ENCODE measurements at places on chromosomes 11 and 22.

DNA sequence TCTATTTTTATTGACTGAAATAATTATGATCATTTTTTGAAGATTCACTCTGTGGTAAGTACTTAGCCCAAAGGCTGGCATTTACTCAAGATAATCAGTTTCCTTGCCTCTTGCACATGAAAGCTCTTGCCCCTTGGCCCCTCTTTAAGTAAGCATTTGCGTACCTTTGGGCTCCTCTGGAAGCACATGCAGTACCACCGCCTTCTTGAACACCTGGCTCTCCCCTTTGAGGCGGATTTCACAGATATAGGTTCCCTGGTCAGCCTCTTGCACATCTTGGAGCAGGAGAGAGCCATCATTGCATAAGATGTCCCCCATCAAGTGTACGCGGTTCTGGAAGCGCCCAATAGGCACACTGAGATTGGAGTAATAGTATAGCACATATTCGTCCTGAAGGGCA is 14.5 kb downstream of the JAML start:
- no peak for DNase-seq

DNA sequence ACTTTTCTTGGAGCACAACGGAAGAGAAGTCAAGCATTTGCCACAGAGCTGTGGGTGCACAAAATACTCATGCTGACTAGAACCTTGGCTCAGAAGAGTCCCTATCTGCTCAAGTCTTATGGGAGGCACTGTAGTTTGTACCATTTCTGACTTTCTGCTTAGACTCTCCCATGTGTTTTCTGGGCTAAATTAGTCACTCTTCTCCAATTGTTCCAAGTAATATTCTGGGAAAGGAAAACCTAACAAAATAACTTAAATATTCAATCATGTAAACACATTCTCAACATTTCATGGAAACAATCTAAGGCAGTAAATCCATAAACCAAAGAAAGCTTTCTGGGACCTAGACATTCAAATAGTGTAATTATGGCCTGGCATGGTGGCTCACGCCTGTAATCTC is 220.7 kb downstream of the SWAP70 start:
- no peak for DNase-seq

DNA sequence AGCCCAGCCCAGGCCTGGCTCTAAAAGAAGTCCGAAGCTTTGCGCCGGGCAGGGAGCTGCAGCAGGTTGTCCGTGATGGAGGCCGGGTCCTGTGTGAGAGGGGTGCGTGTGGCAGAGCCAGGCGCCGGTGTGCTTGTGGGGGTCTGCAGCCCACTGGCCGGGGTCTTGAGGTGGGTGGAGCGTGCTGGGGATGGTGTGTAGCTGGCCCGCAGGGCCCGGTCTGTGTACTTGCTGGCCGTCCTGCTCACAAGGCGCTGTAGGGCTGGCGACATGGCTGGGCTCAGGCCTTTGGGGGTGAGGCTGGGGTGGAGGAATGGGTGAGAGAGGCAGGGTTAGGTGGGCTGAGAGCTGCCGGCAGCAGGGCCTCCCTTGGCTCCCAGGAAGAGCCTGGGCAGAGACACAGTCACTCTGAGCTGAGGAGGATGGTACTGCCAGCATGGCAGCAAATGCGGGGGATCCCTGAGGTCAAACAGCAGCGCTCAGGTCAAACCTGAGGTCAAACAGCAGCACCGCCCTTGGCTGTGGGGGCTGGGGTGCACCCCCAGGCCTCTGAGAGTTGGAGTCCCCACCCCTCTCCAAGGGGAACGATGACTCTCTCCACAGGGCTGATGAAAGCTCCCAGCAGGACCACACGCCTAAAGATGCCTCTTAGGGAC is 3.2 kb downstream of the TSSK2 start:
- DNase-seq = no peak

- no peak for DNase-seq
These were observed 252.6 kb upstream of the B3GAT1 start for GRCh38 chr11:134664447-134665187.

GRCh38 chr11:117145393-117145761 is 1.3 kb downstream of the PAFAH1B2 start:
- no peak for DNase-seq

GRCh38 chr11:74468936-74469335 is 1.6 kb upstream of the KCNE3 start:
- DNase-seq = no peak

- no peak for DNase-seq
These were observed 1.7 kb downstream of the ZBTB16 start for GRCh38 chr11:114061048-114061680.

- no peak for DNase-seq
These were observed 941.3 kb downstream of the NTM start for GRCh38 chr11:132311703-132312102.

- DNase-seq = no peak
These were observed 62.6 kb downstream of the FLI1 start for GRCh38 chr11:128756469-128756868.

DNA sequence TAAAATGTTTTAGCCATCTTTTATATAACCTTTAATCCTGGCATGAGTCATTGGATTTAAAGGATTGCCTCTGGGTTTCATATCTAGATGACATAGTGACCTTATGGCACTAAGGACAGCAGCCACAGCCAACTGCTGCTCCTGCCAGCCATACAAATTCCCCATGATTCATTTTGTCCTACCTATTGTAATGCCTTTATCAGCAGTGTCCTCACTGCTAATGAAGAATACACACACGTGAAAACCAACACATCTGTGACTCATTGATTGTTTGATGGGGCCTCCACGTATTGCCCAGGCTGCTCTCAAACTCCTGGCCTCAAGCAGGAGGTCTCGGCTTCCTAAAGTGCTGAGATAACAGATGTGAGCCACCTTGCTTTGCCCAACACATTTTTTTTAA is 1.8 kb downstream of the LDHAL6A start:
- no peak for DNase-seq

- DNase-seq = no peak
These were observed 255.2 kb upstream of the ZC3H12C start for GRCh38 chr11:109838026-109838425.

- DNase-seq = no peak
These were observed 80.3 kb downstream of the ETS1 start for GRCh38 chr11:128506999-128507611.

- DNase-seq = no peak
These were observed 67.6 kb downstream of the BLID start for GRCh38 chr11:122048401-122048800.

- no peak for DNase-seq
These were observed 115.6 kb downstream of the SGSM3 start for GRCh38 chr22:40485813-40486667.

- DNase-seq = no peak
These were observed 4.4 kb downstream of the ARRB1 start for GRCh38 chr11:75346912-75347647.

DNA sequence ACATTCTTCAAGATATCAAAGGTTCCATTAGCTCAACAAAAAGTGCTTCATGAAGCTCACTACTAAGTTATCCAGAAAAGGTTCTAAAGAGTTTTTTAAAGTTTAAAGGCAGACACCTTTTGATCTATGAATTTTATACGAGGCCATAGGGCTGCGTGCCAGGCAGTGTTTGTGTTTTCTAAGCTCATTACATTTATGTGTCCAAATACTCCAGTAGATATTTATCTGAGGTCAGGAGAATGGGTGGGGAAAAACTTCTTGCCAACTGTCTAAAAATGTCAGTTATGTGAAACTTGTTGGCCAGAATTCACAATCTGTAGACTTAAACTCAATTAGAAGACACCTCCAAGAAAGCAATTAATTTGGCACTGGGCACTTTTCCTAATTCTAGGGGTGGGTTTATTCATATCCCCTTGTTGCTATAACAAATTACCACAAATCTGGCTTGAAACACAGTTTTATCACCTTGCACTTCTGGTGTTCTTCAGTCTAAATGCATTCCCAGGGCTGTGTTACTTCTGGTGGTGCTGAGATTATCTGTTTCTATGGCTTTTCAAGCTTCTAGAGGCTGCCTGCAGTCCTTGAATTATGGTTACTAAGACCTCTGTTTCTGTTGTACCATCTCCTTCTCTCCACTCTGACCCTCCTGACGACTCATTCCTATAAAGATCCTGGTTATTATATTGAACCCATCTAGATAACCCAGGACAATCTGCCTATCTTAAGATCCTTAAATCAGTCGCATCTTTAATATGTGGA is 1030.4 kb upstream of the CNTN5 start:
- no peak for DNase-seq

DNA sequence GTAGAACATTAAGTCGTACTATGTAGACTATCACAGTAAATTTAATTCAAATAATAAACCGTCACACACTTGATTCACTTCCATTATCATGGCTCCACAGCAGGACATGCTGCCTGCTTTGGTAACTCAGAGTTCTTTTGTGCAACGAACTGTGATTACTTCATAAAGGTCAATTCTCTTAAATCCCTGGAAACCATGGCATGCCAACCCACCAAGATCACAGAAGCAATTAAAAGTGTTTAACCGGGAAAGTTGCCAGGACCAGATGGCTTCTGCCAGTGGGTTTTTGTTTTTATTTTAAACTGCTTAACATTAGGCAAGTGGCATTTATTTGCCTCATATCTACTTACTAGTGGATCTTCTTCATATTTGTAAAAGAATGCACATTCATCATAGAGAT is 1162.1 kb downstream of the DLG2 start:
- DNase-seq = no peak

DNA sequence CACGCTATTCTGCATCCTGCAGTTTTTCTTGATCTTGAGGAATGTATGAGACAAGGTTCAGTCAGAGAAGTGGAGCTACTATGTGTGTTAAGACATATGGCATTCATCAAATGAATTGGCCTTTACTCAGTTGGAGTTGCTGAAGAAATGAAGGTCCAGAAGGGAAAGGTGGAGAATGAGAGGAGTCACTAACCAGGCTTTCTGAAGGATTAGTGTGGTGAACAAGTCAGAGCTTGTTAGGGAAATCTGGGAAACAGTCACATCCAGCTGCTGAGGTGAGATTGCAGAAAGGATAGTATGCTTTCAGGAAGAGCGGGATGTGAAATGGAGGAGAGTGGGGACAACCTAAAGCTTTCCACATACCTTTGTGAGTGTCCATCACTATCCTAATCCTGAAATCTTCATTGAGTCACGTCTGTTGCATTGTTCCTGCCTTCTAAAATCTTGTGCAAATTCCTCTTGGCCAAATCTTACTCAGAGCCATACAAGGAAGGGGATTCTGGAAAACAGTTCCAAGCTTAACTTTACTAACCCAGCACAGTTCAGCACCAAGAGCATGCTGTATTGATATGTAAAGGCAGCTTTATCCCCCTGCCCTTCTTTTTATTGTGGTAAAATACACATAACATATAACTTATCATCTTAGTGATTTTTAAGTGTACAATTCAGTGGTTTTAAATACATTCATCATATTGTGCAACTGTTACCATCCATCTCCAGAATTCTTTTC is 11.4 kb upstream of the PITPNB start:
- no peak for DNase-seq

GRCh38 chr11:62539238-62539925 is 7.2 kb downstream of the AHNAK start:
- no peak for DNase-seq

DNA sequence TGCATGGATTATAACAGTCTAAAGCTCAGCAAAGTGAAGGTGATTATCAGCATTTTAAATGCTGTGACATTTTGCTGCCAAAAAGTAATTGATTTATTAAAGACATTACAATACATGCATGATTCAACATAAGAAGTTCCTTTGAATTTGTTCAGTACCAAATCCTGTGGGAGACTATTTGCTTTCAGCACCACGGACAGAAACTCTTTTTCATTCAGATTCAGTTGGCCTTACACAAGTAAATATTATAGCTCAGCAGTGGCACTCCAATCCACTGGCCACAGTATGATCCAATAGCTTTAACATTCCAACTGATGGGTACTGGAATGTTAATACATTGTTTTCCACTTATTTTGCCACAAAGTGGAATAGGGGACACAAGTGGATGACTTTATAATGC is 806.7 kb downstream of the NTM start:
- no peak for DNase-seq

GRCh38 chr11:21653951-21654421 is 538.9 kb upstream of the ANO5 start:
- no peak for DNase-seq

Measured in stimulated activated CD8-positive, alpha-beta memory T cell treated with anti-CD3 and anti-CD28 coated beads, Interleukin-15, amount 100 ng/mL, for 24 hours (primary cell).